ENCODE measurements at places on chromosomes 7 and 10.

- no peak for DNase-seq
Measured at GRCh38 chr7:143361552-143362130, 872 bp downstream of the FAM131B start.

GRCh38 chr7:127838816-127839415 lies 186.9 kb downstream of the SND1 start:
- DNase-seq = no peak

DNA sequence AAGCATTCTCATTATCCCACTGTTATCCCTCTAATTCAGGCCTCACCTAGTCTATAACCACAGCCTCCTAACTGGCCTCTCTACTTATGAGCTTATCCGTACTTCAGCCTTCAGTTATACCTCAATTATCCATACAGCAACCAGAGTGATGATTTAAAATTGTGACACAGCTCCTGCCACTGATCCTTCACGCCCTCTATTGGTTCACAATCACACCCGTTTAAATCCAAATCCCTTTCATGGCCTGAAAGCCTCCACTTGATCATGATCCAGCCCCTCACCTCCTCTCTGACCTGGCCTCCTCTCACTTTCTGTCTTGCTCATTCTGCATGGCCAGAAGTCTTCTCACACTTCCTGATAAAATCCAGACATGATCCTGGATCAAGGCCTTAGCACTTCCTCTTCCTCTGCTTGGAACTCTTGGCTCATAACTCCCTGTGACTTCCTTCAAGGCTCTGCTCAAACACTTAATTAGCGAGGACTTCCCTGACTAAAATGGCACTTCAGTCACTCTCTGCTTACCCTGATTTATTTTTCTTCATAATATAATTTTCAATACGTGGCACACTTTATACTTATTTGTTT lies 19.0 kb upstream of the TMEM26 start:
- DNase-seq = no peak

DNA sequence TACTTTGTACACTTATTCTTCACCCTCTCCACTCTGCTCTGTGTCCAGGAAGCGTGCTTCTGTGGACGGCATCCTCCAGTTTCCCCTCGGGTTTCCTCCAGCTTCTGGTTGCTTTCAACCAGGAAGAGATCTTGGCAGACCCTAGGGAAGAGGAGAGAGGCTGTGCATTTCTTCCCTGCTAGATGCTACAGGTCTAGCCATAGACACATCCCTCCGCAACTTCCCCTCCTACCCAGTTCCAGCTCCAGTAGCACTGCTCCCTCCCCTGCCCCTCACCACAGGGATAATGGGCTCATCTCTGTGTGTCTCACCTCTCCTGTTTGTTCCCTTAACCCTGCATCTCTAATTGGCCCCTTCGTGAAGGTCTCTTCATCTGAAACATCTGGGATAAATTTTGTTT lies 16.3 kb downstream of the TLL2 start:
- DNase-seq = no peak

DNA sequence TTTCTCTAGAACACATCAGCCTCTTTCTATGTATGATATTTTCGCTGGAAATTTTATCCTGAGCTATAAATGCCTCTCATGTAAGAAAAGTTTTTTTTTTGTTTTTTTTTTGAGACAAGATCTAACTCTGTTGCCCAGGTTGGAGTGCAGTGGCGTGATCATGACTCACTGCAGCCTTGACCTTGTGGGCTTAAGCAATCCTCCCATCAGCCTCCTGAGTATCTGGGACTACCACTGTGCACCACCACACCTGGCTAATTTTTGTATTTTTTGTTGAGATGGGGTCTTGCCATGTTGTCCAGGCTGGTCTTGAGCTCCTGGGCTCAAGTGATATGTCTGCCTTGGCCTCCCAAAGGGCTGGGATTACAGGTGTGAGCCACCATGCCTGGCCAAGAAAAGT lies 80.4 kb downstream of the ADK start:
- DNase-seq = no peak

DNA sequence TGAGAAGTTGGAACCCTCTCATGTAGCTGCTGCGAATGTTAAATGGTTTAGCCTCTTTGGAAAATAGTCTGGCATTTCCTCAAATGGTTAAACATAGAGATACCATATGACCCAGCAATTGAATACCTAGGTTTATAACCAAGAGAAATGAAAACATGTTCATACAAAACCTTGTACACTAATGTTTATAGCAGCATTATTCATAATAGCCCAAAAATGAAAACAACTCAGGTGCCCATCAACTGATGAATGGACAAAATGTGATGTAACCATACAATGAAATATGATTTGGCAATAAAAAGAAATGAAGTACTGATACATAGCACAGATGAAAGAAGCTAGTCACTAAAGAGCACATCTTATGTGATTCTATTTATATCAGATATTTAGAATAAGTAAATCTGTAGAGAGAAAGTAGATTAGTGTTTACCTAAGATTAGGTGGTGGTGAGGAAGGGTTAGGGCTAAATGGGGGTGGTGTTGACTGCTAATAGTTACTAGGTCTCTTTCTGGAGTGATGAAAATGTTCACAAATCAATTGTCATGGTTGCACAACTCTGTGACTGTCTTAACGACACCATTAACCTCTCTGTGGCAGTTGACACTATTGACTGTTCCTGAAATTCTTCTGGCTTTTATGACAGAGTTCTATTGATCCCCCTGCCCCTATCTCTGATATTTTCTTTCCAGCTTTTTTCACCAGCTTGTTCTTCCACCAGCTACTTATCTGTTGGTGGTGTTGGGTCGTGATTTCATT lies 35.2 kb downstream of the VCL start:
- DNase-seq = no peak

DNA sequence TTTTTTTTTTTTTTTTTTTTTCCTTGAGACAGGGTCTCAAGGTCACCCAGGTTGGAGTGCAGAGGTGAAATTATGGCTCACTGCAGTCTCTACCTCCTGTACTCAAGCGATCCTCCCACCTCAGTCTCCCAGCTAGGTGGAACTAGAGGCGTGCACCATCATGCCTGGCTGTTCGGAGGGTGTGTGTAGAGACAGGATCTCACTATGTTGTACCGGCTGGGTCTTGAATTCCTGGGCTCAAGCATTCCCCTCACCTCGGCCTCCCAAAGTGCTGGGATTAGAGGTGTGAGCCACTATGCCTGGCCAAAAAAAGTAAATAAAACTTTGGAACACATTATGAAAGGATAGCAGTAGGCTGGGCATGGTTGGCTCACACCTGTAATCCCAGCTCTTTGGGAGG lies 39.6 kb upstream of the TNPO3 start:
- no peak for DNase-seq

DNA sequence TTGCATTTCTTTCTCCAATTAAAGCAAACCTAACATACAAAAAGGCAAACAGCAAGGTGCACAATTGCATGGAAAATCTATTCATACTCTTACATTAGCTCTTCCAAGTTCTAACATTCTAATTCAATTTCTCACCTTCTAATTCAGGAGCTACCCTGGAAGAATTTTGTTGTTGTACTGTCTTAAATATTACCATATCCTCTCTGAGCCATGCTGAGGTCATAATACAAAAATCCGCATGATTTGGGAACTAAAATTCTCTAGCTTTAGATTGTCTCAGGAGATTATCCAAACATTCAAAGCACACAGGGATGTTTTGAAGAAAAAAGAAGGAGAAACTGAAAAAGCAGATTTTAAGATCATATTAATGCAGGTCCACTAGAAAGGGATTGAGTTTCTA lies 229.9 kb downstream of the KIAA1217 start:
- no peak for DNase-seq

DNA sequence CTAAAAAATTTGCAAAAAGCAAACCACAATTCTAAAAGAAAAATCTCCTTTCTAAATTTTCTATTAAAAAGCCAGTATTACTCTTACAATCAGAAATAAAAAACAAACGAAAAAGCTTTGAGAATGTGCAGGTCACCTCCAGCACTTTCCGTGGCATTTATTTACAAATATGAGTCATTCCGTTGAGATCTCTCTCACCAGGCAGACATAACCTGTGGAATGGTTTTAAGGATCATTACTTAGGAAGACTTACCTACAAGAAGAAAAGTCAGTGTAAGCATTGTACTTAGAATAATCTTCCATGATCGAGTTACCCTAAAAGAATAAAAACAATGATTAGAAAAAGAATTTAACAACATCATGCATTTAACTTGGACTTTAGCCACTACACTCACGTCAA lies 3.3 kb downstream of the SUN3 start:
- DNase-seq = no peak

DNA sequence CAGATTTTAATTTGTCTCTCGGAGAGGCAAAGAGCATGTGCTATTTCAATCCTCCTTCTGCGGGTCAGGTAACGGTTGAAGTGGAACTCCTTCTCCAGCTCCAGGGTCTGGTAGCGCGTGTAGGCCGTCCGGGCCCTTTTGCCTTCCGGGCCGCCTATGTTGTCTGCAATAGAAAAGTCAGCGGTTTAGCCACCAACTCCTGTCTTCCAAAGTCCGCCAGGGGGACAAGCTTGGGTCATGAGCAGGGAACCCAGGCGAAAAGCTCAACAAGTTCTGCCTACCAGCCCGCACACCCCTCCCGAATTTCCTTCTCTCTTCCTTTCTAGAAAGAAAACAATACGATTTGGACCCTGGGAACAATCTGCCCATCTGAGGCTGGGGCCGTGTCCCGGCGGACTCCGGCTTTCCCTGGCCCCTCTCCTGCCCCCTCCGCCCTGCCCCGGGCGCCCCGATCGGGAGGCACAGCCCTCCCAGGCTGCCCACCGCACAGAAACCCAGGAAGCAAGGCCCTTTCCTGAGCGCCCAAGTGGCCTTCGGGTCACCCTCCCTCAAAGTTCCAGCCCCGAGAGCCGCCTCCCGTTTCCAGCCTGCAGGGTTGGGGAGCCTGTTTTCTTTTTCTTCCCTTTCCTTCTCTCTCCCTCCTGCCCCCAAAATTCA lies 1.4 kb downstream of the HOXA5 start:
- DNase-seq = no peak
